ENCODE measurements at places on chromosomes 3 and 15.
A peak's percentile ranks its signal among the peaks of the same experiment; 100 is the strongest.

GRCh38 chr3:87363721-87364120 is 87.3 kb upstream of the POU1F1 start:
- no peak for DNase-seq

GRCh38 chr3:55524565-55525244 is 37.6 kb upstream of the WNT5A start:
- no peak for DNase-seq

- DNase-seq: no peak
Observed at GRCh38 chr15:100704281-100705055, 102.1 kb downstream of the ASB7 start.

DNA sequence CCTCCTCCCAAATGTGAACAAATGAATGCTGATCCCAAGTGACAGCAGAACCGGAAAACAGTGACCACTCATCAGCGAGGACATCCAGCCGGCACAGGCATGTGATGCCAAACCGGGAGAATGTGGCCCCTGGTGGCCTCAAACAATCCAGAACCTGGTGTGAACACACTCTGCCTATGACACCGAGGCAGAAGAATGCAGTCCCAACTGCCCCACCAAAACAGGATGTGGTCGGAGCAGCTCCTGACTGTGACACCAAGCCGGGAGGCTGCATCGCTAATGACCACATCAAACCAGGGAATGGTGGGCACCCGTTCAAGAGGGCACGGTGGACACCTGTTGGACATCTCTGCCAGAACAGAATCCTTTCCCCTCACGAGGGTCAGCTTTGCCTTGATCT is 15.4 kb downstream of the SCN5A start:
- DNase-seq: peak; percentile 26

GRCh38 chr3:129562803-129563202 is 19.8 kb downstream of the H1-8 start:
- DNase-seq: no peak

DNA sequence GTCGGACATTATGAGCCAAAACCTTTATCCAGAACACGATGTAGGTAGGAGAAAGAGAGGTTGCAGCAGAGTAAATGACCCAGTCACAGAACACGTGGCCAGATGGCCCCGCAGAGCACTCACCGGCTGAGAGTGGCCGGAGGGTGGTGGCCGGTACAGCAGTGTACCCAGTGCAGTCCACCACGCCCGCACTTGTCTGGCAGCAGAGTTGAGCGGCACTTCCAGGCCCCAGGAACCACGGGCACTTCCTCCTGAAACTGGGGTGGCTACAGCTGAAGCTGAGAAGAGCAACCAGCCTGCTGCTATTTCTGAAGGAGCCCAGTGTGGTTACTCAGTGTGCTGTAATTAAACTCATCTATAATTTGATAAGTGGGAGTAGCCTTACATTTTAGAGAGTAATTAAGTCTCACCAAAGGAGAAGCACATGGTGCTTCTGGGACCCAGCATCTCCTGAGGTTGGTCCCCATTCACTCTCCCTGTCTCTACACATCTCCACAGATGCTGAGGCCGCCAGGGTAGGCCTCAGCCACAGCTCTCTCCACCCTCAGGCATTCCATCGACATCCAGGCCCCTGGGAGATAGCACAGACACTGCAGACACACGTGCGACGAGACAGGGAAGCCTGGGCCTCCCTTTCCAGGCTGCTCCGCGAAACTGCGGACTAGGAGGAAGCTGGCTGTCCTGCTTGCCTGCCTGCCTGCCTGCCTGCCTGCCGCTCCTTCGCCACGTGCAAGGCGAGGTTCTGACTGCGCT is 49.8 kb downstream of the BDH1 start:
- no peak for DNase-seq

- no peak for DNase-seq
Observed at GRCh38 chr3:106206146-106206545, 337.3 kb upstream of the CBLB start.

DNA sequence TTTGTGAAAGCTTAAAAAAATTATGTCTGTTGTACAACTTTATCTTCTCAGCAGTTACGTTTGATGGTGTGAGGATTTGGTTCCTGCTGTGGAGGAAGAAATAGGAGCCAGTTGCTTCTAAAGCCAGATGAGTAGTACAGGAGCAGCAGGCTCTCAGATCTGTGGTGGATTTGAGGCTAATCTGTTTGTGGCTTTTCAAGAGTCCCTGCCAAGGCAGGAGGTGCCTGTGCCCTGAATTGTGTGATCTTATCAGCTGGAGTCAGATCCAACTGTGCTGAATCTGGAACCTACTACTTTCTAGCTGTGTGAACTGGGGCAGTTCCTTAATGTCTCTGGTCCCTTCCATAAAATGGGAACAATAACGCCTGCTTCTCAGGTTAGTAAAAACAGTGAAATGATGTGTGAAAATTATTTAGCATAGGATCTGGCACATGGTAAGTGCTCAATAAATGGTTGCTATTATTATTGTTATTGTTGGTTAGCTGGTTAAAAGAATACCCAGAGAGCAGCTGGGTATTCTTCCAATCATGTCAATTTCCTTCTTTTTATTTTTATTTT is 7.7 kb downstream of the CLDN11 start:
- no peak for DNase-seq

- peak; percentile 7 for DNase-seq
Observed at GRCh38 chr3:57230006-57230405, 2.5 kb downstream of the APPL1 start.

DNA sequence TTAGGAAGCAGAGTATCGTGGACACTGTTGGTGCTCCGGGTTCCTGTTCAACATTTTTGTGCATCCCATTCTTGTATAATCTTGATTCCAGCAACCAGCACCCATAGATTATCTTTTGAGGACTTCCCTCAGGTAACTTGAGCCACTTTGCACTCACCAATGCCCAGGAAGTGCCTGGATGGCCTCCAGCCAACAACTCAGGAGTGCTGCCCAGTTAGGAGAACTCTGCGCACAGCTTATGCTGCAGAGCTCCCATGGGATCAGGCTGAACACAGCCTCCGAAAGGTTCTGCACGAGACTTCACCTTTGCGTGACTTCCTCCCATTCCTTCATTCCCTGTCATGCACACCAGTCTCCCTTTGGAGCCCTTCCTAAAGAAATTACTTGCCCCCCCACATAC is 64.3 kb upstream of the LRRN1 start:
- DNase-seq: no peak

- peak; percentile 84 for DNase-seq
Observed at GRCh38 chr3:52056521-52056967, at the start of gene DUSP7. DUSP7 (minus strand) TSS chr3:52056571; CDS start chr3:52056366, 205 bp downstream.

- DNase-seq: no peak
Observed at GRCh38 chr3:45227071-45227820, 1.2 kb upstream of the TMEM158 start.

- no peak for DNase-seq
Observed at GRCh38 chr3:151213881-151214280, 10.9 kb upstream of the GPR171 start.

DNA sequence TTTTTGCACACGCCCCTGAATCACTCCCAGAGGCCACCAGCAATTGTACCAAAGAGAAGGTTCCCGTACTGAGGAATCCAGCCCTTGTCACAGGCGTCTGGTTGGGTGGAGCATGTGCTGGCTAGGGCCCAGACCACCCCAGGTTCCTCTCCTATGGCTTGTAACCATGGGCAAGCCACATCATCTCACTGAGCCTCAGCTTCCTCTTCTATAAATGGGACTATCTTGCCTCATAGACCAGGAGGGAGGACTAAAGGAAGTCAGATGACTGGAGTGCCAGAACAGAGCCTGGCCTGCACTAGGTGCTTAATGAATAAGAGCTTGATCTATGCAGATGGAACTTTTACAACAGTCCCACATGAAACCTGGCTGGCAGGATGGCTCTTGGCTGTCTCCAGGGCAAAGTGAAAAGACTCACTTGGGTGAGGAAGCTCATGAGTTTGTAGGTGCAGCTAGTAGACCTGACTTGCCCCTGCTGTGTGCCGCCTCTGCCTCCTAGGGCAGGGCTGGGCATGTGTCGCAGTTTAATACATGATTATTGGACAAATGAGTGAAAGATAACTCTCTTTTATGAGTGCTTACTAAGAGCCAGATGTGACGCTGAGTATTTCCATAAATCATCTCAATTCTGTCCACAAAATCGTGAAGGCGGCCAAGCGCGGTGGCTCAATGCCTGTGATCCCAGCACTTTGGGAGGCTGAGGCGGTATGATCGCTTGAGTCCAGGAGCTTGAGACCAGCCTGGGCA is 29.3 kb downstream of the CTSH start:
- DNase-seq: peak; percentile 95

GRCh38 chr3:159069091-159069490 is 267.2 kb downstream of the MFSD1 start:
- DNase-seq: no peak

DNA sequence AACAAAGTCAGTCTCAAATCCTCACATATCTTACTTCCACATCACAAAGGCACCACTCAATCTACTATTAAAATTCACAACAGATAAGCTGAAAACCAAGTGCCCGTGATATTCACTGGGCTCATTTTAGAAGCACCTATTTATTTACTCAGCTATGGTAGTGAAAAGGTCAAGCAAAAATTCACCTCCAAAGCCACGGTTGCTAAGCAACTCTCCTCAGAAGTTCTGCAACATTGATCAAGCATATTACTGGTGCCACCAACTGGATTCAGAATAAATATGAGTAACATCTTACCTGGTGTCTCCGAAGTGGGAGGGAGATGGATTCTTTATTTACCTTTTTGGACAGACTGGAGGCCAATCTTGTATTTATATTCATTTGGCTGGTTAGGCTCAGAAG is 714.8 kb downstream of the FHIT start:
- DNase-seq: no peak

DNA sequence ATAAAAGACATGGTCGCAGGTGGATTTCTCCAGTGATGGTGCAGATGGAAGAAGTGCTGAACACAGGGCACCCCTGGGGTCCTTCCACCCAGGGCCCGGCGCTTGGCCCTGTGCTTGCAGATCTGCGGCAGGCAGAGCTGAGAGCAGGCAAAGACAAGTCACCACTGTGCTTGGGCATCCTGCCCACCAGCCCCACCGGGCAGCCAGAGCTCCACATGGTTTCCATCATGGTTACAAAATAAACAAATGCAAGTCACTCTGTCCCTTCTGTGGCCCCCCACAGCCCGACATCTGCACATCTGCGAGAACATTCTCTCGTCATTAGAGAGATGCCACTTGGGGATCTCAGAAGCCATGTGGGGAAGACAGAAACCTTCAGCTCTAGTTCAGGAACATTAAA is 37.6 kb upstream of the SFMBT1 start:
- DNase-seq: no peak

GRCh38 chr3:4562595-4562994 is 69.4 kb downstream of the ITPR1 start:
- no peak for DNase-seq

DNA sequence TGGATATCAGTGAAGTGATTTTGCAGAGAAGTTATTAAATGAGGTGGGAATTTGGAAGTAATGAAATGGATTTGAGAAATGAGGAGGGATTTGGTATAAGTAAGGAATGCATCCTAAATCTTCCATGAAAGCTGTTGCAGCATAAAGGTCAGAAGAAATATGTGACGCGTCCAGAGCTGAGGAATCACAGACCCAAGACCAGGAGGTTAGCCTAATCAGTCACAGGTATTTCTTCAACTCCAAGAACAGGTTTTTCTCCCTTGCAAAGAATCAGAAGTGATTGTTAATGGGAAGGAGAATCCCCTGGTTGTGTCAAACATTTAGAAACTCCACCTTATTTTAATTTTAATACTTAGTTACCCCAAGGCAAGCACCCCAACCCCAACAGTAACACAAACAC is 253.2 kb downstream of the MEX3B start:
- no peak for DNase-seq

DNA sequence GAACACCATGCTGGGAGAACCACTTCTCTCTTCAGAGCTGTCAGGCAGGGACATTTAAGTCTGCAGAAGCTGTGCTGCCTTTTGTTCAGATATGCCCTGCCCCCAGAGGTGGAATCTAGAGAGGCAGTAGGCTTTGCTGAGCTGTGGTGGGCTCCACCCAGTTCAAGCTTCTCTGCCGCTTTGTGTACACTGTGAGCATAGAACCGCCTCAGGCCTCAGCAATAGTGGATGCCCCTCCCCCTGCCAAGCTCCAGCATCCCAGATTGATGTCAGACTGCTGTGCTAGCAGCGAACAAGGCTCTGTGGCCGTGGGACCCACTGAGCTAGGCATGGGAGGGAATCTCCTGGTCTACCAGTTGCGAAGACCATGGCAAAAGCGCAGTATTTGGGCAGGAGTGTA is 121.6 kb downstream of the NFKBIZ start:
- DNase-seq: no peak

GRCh38 chr3:56629451-56629850 is 53.6 kb downstream of the TASOR start:
- no peak for DNase-seq

GRCh38 chr15:34185666-34186065 is 24.2 kb downstream of the KATNBL1 start:
- DNase-seq: peak; percentile 36

DNA sequence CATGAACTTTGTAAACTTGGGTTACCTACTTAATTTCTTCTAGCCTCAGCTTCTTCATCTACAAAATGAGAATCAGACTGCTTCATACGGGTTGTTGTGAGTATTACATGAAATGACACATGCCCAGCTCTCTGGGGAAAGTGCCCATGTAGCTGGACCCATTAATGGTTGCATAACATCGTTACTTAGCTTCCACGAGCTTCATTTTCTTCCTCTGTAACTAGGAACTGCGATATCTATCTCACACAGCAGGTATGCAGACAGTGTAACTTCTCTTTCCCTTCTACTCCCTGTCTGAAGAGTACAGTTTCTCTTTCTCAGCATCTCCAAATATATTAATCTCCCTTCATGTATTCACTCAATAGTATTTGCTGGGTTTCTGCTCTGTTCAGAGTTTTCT is 37.9 kb upstream of the DLG1 start:
- DNase-seq: peak; percentile 54

DNA sequence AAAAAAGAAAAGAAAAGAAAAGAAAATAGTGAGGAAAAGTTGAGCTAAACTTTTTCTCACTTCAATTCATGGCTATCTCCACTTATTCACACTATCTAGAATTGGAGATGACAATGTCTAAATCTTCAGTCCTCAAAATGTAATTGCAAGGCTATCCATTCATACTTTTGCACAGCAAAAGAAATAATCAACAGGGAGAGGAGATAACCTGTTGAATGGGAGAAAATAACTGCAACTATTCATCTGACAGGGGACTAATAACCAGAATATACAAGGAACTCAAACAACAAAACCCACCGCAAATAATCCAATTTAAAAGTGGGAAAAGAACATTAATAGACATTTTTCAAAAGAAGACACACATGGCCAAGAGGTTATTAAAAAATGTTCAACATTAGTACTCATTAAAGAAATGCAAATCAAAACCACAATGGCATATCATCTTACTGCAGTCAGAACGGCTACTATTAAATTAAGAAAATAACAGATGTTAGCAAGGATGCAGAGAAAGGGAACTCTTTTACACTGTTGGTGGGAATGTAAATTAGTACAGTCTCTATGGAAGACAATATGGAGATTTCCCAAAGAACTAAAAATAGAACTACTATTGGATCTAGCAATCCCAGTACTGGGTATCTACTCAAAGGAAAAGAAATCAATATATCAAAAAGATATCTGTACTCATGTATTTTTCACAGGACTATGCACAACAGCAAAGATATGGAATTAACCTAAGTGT is 73.5 kb upstream of the PPIB start:
- no peak for DNase-seq

- no peak for DNase-seq
Observed at GRCh38 chr3:127368186-127369032, 80.6 kb upstream of the PRR20G start.
